NCI-H1417 (cell line): ENCODE measurements at places on chromosomes 11 and 22.
A peak's percentile ranks its signal among the peaks of the same experiment; 100 is the strongest.

DNA sequence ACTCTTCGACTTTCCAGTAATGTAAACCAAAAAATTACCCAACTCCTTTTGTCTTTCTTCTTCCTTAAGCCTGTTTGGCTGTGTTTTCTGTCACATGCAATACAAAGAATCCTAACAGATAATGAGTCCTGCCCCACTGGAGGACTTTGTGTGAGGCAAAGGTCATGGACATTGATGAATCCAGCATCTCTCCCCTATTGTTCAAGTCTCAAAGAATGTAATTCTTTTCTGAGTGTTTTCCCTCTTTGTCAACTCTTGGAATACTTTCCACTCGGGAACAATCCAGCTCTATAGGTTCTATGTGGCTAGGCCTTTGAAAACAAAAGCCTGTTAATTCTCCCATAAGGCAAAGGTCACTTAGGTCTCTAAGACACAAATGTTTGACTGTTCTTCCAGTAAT, 100.7 kb downstream of the FAR1 start:
- no peak for DNase-seq

GRCh38 chr11:11252403-11252802, 100.6 kb downstream of the CSNK2A3 start:
- peak; percentile 59 for DNase-seq

- DNase-seq = no peak
These were observed 118.6 kb downstream of the ARHGAP42 start for GRCh38 chr11:100805506-100806199.

- DNase-seq = no peak
These were observed 1.7 kb upstream of the OR52K1 start for GRCh38 chr11:4480577-4481239.

- DNase-seq = no peak
These were observed 16.8 kb downstream of the LRRC32 start for GRCh38 chr11:76653674-76654284.

DNA sequence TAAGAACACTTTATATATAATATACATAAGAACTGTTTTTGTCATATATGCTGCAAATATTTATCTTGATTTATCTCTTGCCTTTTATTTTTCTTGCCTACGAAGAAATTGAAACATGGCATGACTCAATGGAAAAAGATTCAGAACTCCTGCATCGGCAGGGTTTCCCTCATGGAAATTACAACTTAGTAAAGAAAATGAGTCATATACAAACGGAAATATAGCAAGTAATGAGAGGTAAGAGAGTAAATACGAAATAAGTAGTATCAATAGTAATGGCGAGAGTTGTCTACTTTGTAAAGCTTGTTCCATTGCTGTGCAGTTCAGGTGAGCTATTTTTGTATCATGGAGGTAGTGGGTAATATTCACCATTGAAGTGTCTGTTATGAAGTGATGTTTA, 350.4 kb downstream of the DDX10 start:
- DNase-seq = no peak

- DNase-seq = no peak
These were observed 18.1 kb downstream of the POLA2 start for GRCh38 chr11:65279741-65280440.

- no peak for DNase-seq
These were observed 1.8 kb downstream of the ADM2 start for GRCh38 chr22:50483106-50483505.

- DNase-seq = no peak
These were observed 169.9 kb downstream of the CTTN start for GRCh38 chr11:70568035-70568813.

DNA sequence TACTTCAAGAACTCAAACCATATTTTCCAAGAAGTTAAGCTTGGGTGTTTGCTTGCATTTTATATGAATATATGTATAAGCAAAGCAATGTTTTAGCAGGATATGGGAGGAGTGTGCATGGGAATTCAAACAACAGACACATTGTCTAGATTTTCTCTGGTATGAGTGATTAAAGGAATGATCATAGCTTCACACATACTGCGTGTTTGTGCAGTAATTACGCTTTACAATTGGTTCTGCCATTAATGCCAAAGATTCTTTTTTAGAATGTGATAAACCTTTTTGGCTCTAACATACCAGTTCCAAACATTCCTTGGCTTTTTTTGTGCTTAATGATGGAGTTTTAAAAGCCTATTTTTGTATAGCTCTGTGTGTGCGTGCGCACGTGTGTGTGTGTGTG, 54.0 kb downstream of the CCDC34 start:
- no peak for DNase-seq

GRCh38 chr22:49734882-49735281, 92.8 kb downstream of the BRD1 start:
- no peak for DNase-seq

DNA sequence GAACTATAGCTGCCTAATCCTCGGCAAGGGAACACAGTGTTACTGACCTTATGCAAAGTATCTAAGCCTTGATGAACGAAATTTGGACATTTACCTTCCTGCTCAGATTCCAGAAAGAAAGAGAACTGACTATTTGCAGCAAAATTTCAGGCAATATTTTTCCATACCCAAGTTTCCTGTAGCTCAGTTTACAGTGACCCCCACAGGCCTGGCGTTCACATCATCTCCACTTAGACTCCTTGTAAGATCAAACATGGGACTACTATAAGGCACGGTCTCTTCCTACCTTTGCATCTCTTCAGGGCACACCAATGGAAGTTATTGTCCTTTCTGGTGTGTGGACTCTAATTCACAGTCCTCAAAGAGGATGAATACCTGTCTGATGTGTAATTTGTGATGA, 21.1 kb downstream of the MS4A6A start:
- DNase-seq = no peak

- DNase-seq = no peak
These were observed 30.1 kb downstream of the SMCO4 start for GRCh38 chr11:93512949-93513667.

- no peak for DNase-seq
These were observed 113.0 kb downstream of the ME3 start for GRCh38 chr11:86559311-86559945.

- no peak for DNase-seq
These were observed 987.3 kb downstream of the BRD1 start for GRCh38 chr22:48840112-48840949.

DNA sequence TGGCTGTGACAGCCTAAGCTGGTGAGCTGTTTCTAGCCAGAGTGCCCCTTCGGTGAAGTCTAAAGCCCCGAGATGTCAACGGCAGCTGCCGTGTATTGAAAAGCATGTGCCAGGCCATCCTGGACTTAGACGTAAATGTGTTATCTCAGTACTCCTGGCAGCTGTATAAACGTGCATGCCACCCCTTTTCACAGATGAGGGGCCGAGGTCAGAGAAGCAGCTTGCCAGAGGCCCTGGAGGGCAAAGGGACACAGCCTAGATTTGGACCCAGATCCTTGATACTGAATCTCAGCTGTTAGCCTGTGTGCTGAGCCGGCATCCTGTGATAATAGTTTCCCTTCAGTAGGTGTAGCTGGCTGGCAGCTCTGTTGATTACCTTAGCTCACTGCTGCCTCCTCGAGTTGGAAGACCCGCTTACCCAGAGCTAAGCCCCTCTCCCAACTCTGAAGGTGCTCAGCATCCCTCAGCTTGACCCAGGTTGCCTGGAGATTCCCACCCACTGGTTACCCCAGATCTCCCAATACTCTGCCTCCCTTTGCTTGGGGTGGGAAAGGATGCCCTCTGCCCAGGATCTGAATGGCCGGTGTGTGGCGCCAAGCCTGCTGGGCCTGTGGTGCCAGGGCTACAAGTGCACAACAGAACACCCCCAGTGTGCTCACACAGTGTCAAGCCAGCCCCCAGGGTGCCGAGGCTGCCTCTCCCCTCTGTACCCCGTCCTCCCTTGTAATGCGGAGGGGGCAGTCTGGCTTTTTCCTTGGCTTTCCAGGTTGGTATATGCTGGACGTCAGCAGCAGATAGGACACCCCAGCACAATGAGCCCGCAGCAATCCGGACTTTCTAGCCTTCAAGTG, 59.8 kb upstream of the WNT7B start:
- no peak for DNase-seq

DNA sequence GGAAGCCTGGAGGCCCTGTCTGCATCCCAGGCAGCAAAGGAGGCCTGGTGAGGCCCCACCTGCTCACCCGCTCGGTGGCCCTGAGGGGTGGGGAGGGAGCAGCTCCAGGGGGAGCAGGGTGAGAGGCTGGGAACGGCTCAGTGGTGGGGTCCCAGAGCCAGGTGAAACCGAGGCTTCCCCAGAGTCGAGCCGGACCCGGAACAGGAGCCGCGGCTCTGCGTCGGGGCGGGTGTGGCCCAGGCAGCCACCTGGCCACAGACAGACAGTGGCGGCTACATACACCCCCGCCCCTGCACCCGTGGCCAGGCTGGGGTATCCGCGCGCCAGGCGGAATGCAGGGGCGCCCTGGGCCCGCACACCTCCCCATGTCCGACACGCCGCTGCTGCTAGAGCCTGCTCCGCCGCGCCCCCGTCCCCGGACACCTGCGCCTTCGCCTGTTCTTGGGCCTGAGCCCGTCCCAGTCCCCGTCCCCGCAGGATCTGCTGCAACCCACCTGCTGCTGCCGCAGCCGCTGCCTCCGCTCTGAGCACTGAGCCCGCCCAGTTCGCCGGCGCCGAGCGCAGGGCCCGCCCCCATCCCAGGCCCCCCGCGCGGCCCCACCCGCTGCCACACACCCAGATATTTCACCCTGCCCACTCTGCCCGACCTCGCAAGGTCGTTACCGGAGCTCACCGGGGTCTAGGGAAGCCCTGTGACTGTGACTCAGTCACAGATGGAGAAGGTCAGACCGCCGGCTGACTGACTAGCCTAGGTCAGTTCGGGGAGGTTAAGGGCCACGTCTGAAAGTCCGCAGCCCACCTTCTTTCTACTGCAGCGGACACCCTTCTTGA, at the start of gene SLC7A4:
TSS of gene SLC7A4 (minus strand) at position 525 of the 831 bp plus-strand sequence. CDS start 749 bp downstream, outside the sequence.
- DNase-seq = peak; percentile 3

DNA sequence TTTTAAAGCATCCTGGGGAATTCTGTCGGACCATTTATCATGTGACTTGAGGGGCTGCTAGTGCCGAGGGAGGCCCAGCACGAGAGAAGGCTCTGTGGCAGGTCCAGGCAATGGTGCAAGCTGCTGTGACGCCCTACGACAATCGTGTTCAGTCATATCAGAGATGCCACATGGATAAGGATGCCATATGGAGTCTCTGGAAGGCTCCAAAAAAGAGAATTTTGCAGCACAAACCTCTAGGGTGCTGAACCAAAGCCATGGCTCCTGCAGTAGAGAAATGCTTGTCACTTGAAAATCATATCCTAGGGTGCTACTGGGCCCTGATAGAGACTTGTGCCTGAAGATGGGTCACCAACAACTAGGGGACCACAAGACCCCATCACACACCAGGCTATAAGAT, 6.7 kb upstream of the CD6 start:
- no peak for DNase-seq

DNA sequence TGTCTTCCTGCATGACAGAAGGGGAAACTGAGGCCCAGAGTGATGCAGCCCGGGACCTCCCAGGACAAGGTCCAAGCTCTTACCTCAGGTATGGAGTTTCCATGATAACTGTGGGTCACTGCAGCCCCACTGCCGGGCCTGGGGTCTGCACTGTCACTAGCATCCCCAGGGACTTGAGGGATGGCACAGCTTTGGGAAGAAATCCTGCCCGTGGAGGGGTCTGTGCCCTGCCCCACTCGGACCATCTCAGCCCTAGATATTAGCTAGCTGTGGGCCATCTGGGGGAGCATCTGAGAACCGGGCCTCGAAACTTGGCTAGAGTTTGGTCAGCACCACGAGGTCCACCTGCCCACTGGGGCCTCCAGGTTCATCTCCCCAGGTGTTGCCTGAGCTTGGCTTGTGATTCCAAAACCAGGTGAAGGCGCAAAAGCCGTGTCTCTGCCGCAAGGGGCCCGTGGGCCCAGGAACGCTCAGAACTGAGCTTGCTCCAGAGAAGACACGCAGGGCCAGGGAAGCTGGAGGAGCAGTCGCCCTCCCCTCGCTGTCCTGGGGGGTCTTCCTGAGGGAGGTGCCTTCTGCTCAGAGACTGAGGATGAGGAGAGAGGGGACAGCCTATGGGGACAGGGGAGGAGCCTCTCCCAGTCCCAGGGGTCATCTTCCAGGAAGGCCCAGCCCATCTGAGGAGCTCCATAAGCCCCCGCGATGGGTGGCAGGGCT, 4.8 kb downstream of the LINC01488 start:
- no peak for DNase-seq

DNA sequence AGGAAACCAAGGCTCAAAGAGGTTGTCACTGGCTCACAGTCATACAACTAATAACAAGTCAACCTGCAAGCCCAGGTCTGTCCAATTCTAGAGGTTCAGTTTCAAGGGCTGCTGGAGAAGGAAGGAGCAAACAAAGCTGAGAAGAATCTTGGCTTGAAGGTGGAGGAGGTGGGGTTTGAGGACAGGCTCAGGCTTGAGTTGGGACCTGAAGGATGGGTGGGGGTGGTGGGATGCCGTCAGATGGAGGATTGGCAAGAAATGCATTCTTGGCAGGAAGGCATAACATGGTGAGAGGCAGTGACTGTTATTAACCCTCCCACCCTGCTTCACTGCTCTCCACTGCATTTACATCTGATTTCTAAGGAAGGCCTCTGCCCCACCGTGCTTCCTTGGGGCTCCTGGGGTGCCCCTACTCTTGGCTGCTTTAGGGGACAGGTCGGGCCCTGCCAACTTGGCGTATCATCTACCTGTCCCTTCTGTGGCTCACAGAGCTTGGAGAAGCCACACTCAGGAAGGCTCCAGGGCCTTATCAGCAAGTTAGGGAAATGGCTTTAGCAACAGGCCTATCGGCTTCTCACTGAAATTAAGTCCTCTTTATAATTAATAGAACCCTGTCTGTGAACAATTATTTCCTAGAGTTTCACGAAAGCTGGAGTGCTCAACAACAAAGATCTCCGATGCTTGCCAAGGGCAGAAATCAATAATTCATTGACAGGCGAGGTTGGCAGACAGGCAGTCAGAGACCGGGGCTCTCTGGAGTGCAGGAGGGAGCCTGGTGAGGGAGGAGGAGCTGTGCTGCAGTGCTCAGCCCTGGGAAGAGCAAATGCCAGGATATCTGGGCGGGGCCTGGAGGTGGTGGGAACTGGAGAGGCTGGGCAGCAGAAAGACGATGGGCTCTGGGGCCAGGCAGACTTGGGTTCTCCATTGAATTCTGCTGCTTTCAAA, 84.9 kb upstream of the NARS2 start:
- DNase-seq = peak; percentile 79

DNA sequence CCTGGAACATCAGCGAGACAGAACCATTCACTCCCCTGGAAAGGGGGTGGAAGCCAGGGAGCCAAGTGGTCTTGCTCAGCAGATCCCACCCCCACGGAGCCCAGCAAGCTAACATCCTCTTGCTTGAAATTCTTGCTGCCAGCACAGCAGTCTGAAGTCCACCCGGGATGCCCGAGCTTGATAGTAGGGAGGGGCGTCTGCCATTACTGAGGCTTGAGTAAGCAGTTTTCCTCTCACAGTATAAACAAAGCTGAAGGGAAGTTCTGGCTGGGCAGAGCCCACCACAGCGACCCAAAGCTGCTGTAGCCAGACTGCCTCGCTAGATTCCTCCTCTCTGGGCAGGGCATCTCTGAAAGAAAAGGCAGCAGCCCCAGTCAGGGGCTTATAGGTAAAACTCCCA, 764.8 kb upstream of the LUZP2 start:
- DNase-seq = no peak

GRCh38 chr11:36142879-36143278, 146.3 kb downstream of the COMMD9 start:
- no peak for DNase-seq
